Nephron progenitor cell (in vitro differentiated cells): ENCODE measurements at places on chromosomes 16 and 17.

GRCh38 chr17:66775271-66775670 lies 59.6 kb upstream of the CACNG5 start:
- no peak overlapping the region for H3K4me3 ChIP-seq
- H3K27me3 ChIP-seq: no peaks in the 10 kb centered on the region
- H3K27ac ChIP-seq: peak overlapping the region; percentile 55
- H3K4me1 ChIP-seq: peaks cover 61% of the 10 kb centered on the region
- no peak for DNase-seq

DNA sequence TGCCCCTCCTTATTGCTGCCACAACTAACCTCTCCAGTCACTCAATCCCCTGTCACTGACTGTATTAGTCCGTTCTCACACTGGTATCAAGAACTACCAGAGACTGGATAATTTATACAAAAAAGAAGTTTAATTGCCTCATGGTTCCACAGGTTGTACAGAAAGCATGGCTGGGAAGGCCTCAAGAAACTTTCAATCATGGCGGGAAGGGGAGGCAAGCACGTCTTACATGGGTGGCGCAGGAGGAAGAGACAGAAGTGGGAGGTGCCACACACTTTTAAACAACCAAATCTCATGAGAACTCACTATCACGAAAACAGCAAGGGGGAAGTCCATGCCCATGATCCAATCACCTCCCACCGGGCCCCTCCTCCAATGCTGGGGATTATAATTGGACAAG lies 86.0 kb upstream of the BCAR1 start:
- no peak overlapping the region for H3K4me3 ChIP-seq
- no peak for DNase-seq
- H3K27me3 ChIP-seq: no peaks in the 10 kb centered on the region
- H3K27ac ChIP-seq: peak overlapping the region; percentile 83
- peaks cover 80% of the 10 kb centered on the region for H3K4me1 ChIP-seq

DNA sequence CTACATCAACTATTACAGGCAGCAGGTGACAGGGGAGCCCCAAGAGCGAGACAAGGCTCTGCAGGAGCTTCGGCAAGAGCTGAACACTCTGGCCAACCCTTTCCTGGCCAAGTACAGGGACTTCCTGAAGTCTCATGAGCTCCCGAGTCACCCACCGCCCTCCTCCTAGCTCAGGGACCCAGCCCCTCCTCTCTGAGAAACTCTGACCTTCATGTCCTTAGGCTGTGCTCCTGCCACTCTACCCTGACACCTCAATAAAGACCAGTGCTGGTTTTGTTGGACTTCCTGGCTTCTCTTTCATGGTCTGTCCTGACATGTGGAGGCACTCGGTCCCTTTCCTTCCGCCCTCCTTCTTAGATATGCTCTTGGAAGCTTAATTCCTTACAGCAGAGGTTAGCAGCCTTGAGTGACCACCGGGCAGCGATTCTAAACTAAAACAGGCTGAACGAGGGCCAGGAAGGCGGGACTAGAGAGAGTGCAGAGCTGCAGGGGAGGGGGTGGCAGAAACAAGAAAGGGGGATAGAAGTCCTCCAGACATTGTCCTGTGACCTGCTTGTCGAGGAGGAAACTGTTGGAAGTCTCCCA lies 915 bp downstream of the AHSP start:
- H3K27ac ChIP-seq: no peak overlapping the region
- H3K4me1 ChIP-seq: peaks cover 13% of the 10 kb centered on the region
- H3K27me3 ChIP-seq: peaks cover 16% of the 10 kb centered on the region

DNA sequence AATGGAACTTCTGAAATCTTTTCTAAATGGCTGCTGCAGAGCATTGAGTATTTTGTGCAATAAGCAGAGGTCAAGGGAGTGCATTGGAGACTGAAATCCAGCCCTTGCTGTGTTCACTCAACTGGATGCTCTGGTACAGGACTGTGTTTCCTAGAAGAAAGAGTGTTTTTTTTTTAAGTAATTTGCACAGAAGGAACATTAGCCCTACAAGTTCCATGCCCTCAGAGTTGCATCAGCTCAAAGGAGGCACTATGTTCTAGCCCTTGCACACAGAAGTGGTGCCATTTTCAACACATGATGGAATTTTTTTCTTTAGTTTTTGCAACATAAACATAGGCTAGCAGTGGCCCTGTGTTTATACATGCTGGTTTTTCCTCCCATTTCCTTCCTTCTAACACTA lies 144.1 kb upstream of the HLF start:
- H3K27me3 ChIP-seq: no peaks in the 10 kb centered on the region
- no peak for DNase-seq
- H3K36me3 ChIP-seq: no peaks in the 10 kb centered on the region
- no peak overlapping the region for H3K4me3 ChIP-seq
- no peaks in the 10 kb centered on the region for H3K4me1 ChIP-seq

- DNase-seq: no peak
- H3K27ac ChIP-seq: no peak overlapping the region
- H3K36me3 ChIP-seq: peaks cover 37% of the 10 kb centered on the region
- peaks cover 39% of the 10 kb centered on the region for H3K4me1 ChIP-seq
- H3K4me3 ChIP-seq: no peak overlapping the region
These were observed 12.7 kb downstream of the KLHL36 start for GRCh38 chr16:84660973-84661372.
